ENCODE measurements at places on chromosomes 3 and 15.

DNA sequence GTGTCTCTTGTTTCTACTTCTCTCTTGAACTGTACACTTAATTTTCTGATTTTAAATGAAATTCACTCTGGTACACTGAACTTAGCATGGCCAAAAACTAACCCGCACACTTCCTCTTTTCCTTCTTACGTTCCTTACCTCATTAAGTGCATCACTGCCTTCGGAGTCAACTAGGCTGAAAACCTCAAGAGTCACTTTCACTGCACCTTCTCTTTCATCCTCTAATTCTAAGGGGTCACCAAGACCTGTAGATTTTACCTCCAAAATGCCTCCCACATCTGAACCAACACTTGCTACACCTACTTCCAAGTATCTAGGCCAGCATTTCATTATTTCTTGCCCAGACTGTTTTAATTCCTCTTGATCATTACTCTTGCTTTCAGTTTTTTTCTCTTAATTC is 6.6 kb downstream of the CBLB start:
- DNase-seq: no peak

GRCh38 chr3:190692256-190692655 is 170.2 kb downstream of the GMNC start:
- no peak for DNase-seq

- DNase-seq: no peak
Measured at GRCh38 chr3:19012846-19013245, 135.5 kb upstream of the KCNH8 start.

DNA sequence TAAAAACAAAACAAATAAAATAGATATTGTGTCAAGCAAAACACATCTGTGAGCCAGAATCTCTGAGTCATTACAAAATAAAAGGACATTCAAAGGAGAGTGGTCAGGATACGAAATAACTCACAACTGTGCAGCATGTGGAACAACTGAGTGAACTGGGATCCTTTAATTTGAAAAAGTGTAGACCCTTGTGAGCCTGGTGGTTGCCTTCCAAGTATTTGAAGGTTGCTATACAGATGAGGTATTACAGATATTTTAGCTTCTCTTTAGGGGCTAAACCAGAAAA is 26.7 kb downstream of the KCNMB2 start:
- DNase-seq: no peak

DNA sequence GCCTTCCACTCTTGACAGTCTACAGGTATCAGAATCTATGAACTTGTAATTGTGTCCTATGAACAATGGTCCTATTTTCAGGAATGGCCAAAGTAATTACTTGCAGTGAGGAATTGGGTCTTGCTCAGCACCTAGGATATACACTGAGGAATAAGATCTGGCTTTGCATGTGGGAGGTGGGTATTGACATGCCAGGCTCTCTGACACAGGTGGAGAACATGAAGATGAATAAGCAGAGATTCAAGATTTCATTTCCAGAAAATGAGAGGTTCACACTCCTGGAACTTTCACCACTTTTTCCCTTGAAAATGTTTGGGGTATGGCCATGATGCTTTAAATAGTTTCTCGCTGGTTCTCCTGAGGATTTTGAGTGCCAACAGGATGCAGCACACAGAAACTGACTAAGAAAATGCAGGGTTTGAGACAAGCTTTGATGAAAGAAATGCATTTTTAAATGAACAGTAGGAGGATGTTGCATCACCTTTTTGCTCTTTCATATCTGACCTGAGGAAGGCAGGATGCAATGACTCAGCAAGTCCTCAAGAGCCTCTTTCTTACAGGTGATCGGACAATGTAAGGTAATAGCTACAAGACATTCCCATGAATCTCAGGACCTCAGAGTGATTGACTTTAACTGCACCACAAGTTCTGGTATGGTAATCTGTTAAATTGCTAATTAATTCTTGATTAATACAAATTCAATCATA is 3.7 kb downstream of the HRG start:
- DNase-seq: no peak

DNA sequence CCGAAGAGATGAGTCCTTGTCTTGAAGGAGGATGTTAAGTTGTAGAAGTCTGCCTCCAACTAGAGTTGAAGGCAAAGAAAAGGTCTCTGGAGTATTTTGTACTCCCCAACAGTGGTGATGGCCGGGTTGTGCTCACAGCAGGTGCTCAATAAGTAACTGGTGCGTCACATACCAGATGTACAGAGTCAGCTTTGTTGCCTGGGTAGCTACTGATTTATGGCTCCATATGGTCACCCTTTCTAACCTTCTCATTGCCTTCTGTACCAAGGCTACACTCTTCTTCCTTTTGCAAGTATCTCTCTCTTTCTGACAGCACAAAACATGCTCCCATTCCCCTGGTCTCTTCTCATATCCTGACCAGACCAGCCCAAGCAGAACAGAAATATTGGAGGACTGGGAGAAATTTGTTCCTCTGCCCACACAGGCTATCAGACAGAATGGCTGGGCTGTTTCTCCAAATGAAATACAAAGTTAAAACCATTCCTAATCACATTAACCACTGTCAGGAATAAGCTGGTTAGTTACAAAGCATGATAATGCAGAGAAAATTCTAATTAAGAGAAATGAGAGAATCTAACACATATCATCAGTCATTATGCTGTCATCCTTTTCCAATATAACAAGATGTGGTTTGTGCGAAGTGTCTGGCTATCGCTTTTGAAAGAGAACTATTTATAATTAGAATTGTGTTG is 150.1 kb upstream of the LRRN1 start:
- DNase-seq: no peak

GRCh38 chr15:42080186-42080918 is 14.0 kb downstream of the PLA2G4D start:
- DNase-seq: no peak

GRCh38 chr3:138877226-138877625 is 42.5 kb upstream of the PIK3CB start:
- no peak for DNase-seq

GRCh38 chr15:92294759-92295158 is 98.9 kb upstream of the ST8SIA2 start:
- no peak for DNase-seq

DNA sequence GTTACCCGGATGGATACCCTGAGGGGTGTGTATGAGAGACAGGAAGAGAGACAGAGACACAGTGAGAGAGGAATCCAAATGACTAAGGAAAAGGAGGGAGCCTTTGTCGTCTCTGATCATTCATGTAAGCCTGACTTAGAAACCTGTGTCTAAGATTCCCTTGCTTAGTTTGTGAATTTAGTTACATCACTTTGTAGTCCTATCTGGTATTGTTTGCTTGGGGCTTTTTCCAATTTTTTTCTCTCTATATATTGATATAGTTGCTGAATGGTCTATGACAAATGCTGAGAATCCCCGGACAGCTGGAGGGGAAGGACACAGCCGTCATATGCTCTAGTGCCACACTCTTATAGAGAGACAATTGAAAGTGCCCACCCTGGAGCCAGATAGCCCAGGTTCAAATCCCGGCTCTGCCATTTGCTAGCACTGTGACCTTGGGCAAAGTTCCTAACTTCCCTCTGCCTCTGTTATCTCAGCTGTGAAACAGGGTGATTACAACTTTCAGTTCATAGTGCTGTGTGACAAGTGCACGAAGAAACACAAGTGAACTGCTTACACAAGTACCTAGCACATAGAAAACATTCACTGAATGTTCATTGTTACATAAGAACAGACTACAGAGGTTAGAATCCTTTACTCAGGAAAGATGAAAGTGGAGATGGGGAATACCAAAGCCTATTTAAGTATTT is 6.0 kb downstream of the SLC24A5 start:
- DNase-seq: no peak

DNA sequence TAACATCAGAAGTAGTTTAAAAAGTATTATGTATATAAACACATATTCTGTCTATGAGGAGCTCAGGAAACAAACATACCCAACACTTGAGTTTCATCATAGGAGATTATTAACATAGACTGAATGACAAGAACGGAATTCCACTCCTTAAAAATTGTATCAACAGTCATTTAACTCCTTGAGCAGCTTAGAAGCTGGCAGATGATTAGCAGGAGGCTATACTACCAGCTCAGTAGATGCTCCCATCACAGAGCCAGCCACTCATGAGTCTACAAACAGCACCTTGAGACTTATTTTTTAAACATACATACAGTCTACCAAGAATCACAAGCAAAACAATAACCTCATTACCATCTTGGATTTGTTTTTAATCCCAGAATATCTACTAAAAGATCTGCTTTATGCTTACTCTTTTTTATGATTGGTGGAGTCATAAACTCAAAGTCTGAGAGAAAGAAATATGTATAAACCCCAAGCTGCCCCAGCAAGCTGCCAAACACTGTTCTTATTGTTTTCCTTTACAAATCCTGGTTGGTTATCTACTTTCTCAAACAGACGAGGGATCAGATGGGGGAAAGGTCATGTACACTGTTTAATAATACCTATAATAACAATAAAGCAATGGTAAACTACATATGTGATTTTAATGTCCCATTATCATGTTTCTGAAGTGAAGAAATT is 59.5 kb downstream of the CBLB start:
- no peak for DNase-seq

- DNase-seq: no peak
Measured at GRCh38 chr3:48414376-48415250, 15.3 kb downstream of the PLXNB1 start.

- no peak for DNase-seq
Measured at GRCh38 chr3:51568996-51569395, 30.5 kb downstream of the RAD54L2 start.

- no peak for DNase-seq
Measured at GRCh38 chr3:181717549-181718171, 5.9 kb downstream of the SOX2 start.

DNA sequence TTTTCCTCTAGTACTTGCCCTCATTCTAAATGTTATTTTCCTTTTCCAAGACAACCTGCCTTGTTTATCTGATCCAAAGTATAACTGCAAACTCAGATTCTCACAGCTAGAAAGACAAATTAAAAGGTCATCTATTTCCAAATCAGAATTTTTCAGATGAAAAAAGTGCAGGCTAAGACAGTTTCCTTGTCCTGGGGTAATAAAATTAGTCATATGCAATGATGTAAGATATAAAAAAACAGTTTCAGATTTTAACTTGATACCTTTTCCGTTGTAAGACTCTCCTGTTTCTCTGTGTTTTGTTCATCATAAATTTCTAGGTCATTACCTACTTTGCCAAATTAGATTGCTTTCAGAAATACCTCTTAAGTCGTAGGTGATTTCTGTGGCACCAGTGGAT is 238.4 kb upstream of the PEX5L start:
- DNase-seq: no peak

Data from NCI-H1105 treated with DMSO at 0.1 percent for 48 hours (cell line).